ENCODE measurements at places on chromosomes 3 and 15.

DNA sequence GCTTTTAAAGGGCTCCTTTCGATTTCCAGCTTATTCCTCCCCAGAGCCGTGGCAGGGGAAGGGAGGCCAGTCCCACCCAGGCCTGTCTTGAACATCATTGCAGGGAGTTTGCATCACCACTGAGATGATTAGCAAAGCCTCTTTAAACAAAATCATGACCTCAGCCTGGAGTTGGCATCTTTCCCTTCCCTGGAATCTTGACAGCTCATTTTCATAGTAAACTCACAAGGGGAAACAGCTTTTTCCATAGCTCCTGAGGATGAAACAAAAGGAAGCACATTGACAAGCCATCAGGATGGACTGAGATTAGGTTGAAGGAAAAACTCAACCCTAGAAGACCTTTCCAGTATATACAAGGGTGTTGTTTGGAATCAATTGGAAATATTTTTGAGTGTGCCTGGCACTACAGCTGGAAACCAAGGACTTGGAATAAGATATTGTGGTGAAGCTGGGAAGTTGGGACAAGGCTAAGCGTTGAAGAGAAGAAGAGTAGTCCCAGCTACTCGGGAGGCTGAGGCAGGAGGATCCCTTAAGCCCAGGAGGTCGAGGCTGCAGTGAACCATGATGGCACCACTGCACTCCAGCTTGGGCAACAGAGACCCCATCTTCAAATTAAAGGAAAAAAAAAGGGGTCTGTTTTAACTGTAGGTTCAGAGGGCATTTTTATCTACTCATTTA is 3.1 kb upstream of the LARP6 start:
- no peak for DNase-seq

DNA sequence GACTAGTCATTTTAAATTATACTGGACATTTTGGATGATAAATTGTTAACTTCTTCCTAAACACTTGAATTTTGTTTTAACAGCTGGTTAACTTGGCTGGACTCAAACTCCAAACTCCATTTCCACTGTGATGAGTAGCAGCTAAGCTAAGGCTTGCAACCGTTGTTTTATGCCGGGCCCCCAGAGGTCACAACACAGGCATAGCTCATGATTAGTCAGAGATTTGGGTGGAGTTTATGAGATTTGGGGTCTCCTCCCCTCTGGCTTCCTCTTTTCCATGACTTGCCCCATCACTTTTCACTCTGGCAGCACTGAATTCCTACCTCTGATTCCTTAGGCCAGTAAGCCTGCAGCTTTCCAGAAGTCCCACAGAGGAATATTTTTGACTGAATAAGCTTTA is 12.8 kb downstream of the THAP10 start:
- no peak for DNase-seq

- peak; percentile 9 for DNase-seq
Measured at GRCh38 chr3:196287090-196287439, 461 bp downstream of the PCYT1A start.

DNA sequence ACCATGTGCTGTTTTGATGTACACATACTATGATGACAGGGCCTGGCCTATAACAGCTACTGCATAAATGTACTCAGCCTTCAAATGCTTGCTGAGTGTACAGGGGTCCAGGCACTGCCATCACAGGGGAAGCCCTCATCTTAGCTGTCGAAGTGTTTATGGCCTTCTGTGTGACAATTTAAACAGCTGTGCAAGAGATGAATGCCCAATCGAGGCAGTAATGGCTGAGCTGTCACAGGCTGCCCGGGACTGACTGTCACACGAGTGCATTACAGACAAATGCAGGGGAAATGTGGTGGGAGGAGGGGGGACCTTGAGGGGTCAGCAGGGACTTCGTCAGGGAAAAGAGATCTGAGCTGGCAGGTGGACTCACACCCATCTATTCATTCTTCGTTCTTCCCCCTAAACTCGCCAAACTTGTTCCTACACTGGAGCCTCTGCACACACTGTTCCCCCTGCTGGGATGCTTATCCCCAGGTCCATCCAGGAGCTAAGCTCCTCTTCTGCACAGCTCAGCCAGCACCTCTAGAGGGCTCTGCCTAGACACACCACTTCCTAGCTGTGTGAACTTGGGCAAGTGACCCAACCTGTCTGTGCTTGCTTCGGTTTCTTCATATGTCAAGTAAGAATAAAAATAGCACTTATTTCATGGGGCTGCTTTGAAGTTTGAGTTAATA is 156.2 kb upstream of the IQSEC1 start:
- DNase-seq: no peak

- no peak for DNase-seq
Measured at GRCh38 chr3:123267821-123268220, 66.1 kb downstream of the SEC22A start.

- DNase-seq: no peak
Measured at GRCh38 chr15:68158046-68158628, 47.0 kb downstream of the CALML4 start.

DNA sequence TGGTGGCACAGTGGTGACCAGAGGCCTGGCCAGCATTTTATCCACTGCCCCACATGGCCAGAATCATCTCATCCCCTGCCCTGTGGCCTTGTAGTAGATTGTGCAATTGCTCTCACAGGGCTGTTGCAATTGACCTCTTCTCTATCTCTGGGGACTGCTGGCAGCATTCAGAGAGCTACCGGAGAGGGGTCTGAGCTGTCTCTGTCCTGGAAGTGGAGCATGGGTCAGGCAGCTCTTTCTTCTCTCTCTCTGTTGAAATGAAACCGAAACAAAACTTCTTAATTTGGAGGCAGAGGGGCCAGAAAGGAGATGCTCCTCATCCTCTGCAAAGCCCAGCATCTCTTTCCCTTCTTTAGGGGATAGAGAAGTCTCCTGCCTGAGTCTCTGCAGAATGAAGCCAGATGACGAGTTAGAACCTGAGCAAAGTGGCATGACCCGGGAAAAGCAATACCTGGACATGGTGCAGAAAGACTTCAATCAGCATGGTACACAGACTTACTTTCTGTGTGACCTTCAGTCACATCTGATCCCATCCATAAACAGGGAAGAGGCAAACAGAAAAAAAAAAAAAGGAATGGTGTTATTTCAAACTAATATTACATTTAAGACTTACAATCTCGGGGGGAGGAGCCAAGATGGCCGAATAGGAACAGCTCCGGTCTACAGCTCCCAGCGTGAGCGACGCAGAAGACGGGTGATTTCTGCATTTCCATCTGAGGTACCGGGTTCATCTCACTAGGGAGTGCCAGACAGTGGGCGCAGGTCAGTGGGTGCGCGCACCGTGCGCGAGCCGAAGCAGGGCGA is 144.5 kb upstream of the BCL6 start:
- no peak for DNase-seq

GRCh38 chr3:186401556-186401955 is 39.5 kb upstream of the DGKG start:
- no peak for DNase-seq

DNA sequence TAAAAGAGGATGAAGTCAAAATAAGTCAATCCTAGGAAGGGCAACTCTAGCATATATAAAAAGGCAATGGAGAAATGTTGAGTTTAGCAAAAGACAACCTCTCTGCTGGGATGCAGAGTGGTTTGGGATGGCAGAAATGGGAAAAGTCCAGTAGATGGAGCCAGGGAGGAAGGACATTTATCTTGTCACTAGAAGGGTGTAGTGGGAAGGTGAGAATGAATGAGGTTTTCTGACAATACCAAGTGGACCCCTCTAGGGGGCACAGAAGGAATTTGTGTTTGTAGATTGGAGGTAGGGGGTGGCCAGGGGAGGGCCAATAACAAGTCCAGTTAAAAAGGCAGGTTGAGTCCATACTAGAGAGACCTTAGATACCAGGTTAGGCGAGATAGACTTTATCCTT is 80.0 kb downstream of the THSD4 start:
- no peak for DNase-seq

DNA sequence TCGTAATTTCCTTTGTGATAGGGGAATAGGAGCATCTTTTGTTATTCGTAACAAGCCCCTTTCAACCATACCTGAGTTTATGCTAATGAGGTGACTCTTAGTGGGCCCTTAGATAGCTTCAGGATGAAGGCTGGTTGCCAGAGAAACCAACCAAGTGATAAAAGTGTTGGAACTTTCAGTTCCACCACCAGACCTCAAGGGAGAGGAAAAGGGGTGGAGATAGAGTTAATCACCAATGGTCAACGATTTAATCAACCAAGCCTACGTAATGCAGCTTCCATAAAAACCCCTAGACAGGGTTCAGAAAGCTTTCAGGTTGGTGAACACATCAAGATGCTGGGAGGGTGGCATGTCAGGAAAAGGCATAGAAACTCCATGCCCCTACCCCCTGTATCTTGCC is 33.0 kb downstream of the HERC1 start:
- DNase-seq: no peak

DNA sequence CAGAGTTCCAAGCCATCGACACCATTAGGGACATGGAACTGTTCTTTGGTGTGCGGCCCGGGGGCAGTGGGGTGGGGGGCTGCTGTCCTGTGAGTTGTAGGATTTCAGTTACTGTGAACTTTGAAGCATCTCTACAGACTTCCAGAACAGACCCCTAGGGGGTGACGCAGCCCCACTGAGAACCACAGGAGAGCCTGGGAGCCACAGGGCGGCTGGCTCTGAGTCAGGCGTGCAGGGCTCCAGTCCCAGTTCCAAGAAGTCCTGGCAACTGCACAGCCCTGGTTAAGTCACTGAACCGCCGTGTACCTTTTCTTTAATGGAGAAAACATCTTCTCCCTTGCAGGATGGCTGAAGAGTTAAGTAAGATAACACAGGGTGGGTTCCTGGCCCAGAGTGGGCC is 23.5 kb upstream of the LRTM1 start:
- no peak for DNase-seq

GRCh38 chr15:36682101-36682500 is 102.7 kb downstream of the CDIN1 start:
- no peak for DNase-seq

DNA sequence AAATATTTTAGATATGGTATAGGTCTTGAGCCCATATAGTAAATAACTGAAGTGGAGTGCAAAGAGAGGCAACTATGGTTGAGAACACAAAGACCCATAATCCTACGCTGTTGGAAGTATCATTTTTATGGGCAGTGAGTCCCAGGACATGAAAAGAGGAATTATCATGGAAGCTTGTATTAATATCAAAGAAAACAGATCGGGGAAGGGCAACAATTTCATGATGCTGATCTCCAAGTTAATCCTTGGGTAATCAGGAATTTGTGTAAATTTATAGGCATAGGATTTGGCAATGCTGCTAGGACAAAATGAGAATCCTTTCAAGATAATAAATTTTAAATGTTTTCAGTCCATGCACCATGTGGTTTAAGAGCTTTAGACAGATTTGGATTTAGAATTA is 40.2 kb upstream of the PYDC2 start:
- no peak for DNase-seq

- peak; percentile 71 for DNase-seq
Measured at GRCh38 chr3:39388741-39389248, 5.6 kb downstream of the SLC25A38 start.

DNA sequence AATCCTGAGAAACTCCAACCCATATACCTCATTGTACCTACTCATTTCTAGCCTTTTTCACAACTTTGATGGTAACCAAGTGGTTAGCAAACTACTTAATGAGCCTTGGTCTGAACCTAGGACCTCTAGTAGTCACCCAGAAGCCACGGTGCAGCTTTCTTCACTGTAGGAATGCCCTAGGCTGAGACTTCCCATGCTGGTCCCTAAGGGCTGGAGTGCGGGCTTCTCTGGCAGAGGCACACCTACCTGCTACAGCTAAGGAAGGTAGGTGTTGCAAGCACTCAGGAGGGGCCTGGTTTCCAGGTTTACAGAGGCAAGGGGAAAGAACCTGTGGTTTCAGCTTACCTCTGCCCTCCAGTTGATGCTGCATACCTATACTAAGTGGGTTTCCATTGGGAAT is 65.4 kb downstream of the DHX30 start:
- no peak for DNase-seq

- DNase-seq: no peak
Measured at GRCh38 chr15:69194025-69194827, 33.8 kb downstream of the GLCE start.

DNA sequence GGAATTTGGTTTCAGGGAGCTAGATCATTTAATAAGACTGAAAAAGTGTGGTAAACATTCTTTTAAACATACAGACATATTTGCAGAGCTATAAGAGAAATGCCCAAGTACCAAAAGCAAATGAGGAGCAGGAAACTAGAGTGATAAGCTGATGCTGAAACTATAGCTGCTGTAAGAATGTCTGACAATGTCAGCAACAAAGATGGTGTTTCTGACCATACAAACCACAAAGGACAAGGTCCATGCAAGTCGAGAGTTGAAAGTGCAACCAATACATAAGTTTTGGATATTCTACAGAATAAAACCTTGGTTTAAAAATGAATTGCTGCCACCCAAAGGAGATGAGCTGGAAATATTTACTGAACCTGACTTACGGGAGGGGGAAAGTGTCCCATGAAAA is 610.2 kb downstream of the TBL1XR1 start:
- peak; percentile 4 for DNase-seq

DNA sequence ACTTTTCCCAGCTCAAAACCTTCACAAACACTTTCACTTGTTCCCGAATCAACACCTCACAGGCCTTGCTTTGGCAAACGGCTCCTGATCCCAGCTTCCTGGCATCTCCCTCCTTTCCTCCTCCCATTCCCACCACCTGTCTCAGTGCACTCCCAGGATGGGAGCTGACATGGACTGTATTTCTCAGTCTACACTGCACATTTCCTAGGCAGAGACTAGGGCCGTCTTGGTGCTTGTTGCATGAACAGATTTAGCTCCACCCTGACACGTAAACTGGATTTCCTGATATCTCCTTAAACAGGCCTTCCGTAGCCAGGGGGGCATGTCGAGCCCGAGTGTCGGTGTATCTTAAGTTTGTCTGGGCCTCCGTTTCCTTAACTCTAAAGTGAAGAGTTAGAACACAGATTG is 790 bp upstream of the WHAMM start:
- no peak for DNase-seq

DNA sequence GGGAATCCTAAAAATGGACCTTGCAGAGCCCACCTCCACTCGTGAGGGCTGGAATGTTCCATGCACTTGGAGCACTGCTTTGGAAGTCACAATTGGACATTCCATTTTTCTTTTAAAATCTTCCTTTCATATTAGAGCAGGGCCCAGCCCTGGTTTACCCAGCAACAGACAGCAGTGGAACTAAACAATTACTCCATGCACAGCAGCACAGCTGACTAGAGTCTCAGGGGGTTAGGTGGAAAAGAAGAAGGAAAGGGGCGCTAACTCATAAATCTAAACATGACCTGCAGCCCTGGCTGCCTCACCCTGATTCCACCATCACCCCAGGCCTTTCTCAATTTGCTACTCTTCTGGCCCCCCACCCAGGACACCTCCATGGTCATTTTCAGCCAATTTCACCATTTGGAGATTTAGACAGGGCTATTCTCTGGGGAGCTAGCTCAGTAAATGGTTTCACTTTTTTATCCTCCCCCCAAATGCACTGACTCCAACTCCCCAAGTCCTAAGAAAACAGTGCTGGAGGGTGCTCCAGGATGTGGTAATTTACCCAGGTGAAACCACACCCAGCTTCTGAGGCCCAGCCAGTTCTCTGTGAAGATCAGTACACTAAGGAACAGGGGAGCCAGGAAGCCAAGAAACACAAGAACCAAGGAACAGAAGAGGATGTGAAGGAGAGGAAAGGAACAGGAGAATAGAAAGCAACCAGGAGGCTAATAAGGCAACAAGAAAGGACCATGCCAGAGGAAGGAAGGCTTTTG is 1.6 kb upstream of the LRRC31 start:
- no peak for DNase-seq
